IMR-90 (cell line): ENCODE measurements at places on chromosomes 16 and 17. TPM values are rescaled to one million over a fixed set of nuclear protein-coding genes. Genes with fewer than 3 reads are reported as not detected.

The SLC16A13 gene
- under 0.01 and 0.18 TPM in 2 replicates for total RNA-seq

The PKMYT1 gene
- 1.8 and 2.8 TPM in 2 replicates for total RNA-seq

The MT1A gene
- 1.9 TPM in 1 of 2 replicates, not detected in the other for total RNA-seq

The C16orf74 gene
- total RNA-seq = 4.5 and 5.0 TPM in 2 replicates

The CRYBA1 gene
- not detected in 2 replicates for total RNA-seq

The TM4SF5 gene
- total RNA-seq = not detected in 2 replicates

The GLIS2 gene
- 0.36 and 0.56 TPM in 2 replicates for total RNA-seq

The IFI35 gene
- total RNA-seq = 13.1 and 17.0 TPM in 2 replicates

The ATMIN gene
- total RNA-seq = 38.9 and 45.9 TPM in 2 replicates

The ADAM11 gene
- 0.28 and 0.36 TPM in 2 replicates for total RNA-seq

GRCh38 chr16:11948819-11949218 is 7.0 kb upstream of the NPIPB2 start:
- H3K27me3 ChIP-seq = no peaks in the 10 kb centered on the region
- H3K4me1 ChIP-seq = peaks cover 6% of the 10 kb centered on the region
- H3K36me3 ChIP-seq = no peaks in the 10 kb centered on the region

- DNase-seq = no peak
- H3K4me1 ChIP-seq = peaks cover 27% of the 10 kb centered on the region
- H3K27me3 ChIP-seq = peaks cover 92% of the 10 kb centered on the region
- H3K4me3 ChIP-seq = no peak overlapping the region
- no peaks in the 10 kb centered on the region for H3K36me3 ChIP-seq
Measured at GRCh38 chr17:47717979-47718621, 14.9 kb upstream of the TBX21 start.

DNA sequence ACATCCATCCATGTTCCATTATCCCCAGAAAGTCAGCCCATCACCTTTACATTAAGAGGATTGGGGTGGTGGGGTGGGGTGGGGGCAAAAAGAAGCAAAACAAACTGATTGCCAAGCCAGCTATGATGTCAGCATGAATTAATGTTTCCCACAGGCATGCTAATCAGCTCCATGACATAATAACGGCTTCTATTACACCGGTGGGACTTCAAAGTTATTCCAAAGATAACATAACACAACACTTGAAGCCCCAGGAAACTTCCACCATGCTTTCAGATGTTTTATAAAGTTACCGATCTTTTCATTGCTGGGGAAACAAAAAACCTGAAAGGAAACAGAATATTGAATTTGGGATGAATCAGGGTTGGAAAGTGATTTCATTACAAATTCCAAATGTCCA is 155.9 kb upstream of the IRX5 start:
- no peak for DNase-seq
- no peaks in the 10 kb centered on the region for H3K4me1 ChIP-seq
- no peak overlapping the region for H3K27ac ChIP-seq
- H3K4me3 ChIP-seq = no peak overlapping the region
- H3K27me3 ChIP-seq = no peaks in the 10 kb centered on the region
- H3K36me3 ChIP-seq = no peaks in the 10 kb centered on the region

- no peaks in the 10 kb centered on the region for H3K4me1 ChIP-seq
- no peak overlapping the region for H3K4me3 ChIP-seq
- no peaks in the 10 kb centered on the region for H3K27me3 ChIP-seq
- H3K27ac ChIP-seq = no peak overlapping the region
- DNase-seq = no peak
- no peaks in the 10 kb centered on the region for H3K36me3 ChIP-seq
Measured at GRCh38 chr16:55938126-55938525, 63.0 kb upstream of the CES5A start.

DNA sequence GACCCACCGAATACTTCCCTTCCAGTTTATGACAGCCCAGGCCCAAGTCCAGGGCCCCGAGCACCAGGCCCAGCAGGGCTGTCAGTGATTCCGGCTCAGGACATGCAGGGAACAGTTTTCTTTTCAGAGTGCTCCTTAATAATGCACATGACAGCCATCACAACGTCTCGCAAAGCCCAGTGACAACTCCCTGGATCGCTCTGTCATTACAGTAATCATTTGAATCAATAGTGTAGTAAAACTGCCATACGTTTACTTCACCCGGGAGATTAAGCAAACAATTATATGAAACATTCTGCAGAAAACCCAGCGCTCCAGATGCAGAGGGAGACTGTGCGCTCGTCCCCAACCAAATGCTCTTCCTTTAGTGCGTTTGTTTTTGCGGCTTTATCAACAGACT is 162.6 kb upstream of the CDH13 start:
- no peak for DNase-seq
- no peaks in the 10 kb centered on the region for H3K36me3 ChIP-seq
- H3K27me3 ChIP-seq = peaks cover 4% of the 10 kb centered on the region
- H3K27ac ChIP-seq = no peak overlapping the region
- no peaks in the 10 kb centered on the region for H3K4me1 ChIP-seq

- DNase-seq = no peak
- no peak overlapping the region for H3K4me3 ChIP-seq
- peaks cover 16% of the 10 kb centered on the region for H3K4me1 ChIP-seq
Measured at GRCh38 chr16:72936408-72936807, 111.5 kb downstream of the ZFHX3 start.

DNA sequence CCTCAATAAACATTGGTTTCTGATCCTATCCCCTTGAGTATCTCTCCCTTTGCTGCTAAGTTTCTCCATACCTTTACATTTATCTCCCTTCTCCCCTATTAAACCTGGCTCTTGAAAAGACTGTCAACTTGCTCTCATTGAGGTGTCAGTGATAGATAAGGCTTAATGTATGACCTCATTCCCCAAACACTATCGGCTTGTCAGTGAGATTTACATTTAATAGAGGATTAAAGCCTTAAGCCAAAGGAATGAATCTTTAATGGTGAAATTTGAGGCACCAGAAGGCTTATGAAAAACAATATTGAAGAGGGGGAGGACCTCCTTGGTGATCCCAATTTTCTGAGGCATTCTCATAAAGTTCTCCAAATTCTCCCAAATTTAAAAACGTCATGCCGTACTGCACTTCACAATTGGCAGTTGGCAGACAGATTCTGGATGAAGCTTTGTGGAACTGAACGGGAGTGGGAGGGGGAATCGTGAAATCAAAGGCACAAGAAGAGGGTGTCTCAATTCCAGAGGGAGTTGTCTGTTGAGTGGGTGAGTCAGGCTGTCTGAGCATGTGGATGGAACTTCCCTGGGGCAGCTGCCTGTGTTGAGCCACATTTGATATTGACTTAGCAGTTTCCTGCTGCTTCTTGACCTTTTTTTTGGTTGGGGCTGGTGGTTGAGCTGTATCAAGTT is 478.8 kb downstream of the NPIPA7 start:
- H3K36me3 ChIP-seq = no peaks in the 10 kb centered on the region
- H3K27me3 ChIP-seq = no peaks in the 10 kb centered on the region
- no peak for DNase-seq
- no peak overlapping the region for H3K4me3 ChIP-seq
- no peaks in the 10 kb centered on the region for H3K4me1 ChIP-seq

- DNase-seq = peak; percentile 36
- peaks cover 8% of the 10 kb centered on the region for H3K4me1 ChIP-seq
- no peak overlapping the region for H3K27ac ChIP-seq
- H3K36me3 ChIP-seq = no peaks in the 10 kb centered on the region
- no peak overlapping the region for H3K4me3 ChIP-seq
- no peaks in the 10 kb centered on the region for H3K27me3 ChIP-seq
Measured at GRCh38 chr16:85056211-85056748, 28.7 kb downstream of the KIAA0513 start.

GRCh38 chr16:50581845-50582244 is 33.6 kb downstream of the NKD1 start:
- H3K27ac ChIP-seq = no peak overlapping the region
- H3K36me3 ChIP-seq = no peaks in the 10 kb centered on the region
- peaks cover 3% of the 10 kb centered on the region for H3K27me3 ChIP-seq
- no peaks in the 10 kb centered on the region for H3K4me1 ChIP-seq
- H3K4me3 ChIP-seq = no peak overlapping the region
- DNase-seq = no peak

DNA sequence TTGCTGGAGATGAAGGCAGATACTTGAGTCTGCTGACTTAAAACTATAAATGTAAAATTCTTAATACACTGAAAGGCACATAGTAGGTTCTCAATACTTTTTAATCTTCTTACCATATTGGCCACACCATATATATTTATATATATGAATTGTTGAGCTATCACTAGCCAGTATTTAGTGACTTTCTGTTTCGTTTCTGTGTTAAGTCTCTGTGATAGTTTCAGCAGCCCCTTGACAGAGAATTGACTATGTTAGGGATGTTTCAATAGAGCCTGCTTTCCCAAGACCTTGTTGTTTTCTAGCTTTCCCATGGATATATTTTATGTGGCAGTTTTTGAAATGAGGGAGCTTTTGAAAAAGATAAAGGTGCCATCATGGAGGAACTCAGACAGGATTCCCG is 206.5 kb upstream of the GOT2 start:
- no peaks in the 10 kb centered on the region for H3K4me1 ChIP-seq
- H3K27ac ChIP-seq = no peak overlapping the region

DNA sequence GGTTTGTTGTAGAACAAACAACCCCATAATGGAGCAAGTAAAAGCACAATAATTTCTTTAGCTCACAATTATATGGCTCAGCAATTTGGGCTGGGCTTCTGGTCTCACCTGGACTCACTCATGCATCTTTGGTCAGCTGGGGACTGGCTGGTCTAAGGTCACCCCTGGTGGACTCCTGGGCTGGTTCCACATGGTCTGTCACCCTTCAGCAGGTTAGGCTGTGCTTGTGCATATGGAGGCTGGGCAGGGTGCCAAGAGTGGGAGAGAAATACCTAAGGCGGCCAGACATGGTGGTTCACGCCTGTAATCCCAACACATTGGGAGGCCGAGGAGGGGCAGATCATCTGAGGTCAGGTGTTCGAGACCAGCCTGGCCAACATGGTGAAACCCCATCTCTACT is 27.0 kb upstream of the SMURF2 start:
- H3K27me3 ChIP-seq = no peaks in the 10 kb centered on the region
- H3K4me3 ChIP-seq = no peak overlapping the region
- no peaks in the 10 kb centered on the region for H3K36me3 ChIP-seq
- H3K27ac ChIP-seq = no peak overlapping the region; the same call in 1 of the 2 replicates

- no peak overlapping the region for H3K27ac ChIP-seq
- no peaks in the 10 kb centered on the region for H3K4me1 ChIP-seq
Measured at GRCh38 chr16:71343078-71343477, 15.4 kb upstream of the CALB2 start.

GRCh38 chr17:40203131-40203530 is 16.0 kb upstream of the WIPF2 start:
- no peaks in the 10 kb centered on the region for H3K36me3 ChIP-seq
- no peak for DNase-seq
- no peak overlapping the region for H3K27ac ChIP-seq
- no peaks in the 10 kb centered on the region for H3K27me3 ChIP-seq
- H3K4me3 ChIP-seq = no peak overlapping the region

GRCh38 chr17:50931144-50931908 is 65.2 kb upstream of the TOB1 start:
- H3K4me3 ChIP-seq = peak overlapping the region; percentile 37
- H3K27ac ChIP-seq = peak overlapping the region; percentile 65
- peak; percentile 86 for DNase-seq
- H3K27me3 ChIP-seq = no peaks in the 10 kb centered on the region

- DNase-seq = no peak
- H3K36me3 ChIP-seq = no peaks in the 10 kb centered on the region
- no peaks in the 10 kb centered on the region for H3K4me1 ChIP-seq
- no peak overlapping the region for H3K4me3 ChIP-seq
Measured at GRCh38 chr16:20271893-20272292, 55.4 kb downstream of the GP2 start.

DNA sequence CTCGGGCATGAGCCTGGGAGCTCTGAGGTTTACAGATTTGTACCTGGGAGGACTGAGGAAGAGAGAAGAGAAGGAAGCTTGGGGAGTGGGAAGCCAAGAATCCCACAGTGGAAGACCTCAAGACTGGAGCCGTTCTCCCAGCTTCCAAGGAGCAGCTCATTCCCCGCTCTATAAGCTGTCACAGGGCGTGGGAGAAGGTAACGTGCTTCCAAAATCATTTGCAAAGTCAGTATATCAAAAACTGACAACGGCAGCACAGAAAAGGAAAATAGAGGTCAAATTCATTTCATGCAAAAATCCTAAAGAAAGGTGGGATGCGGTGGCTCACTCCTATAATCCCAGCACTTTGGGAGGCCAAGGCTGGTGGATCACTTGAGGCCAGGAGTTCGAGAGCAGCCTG is 7.8 kb downstream of the PIK3R5 start:
- no peak overlapping the region for H3K4me3 ChIP-seq
- no peaks in the 10 kb centered on the region for H3K4me1 ChIP-seq
- no peak overlapping the region for H3K27ac ChIP-seq

DNA sequence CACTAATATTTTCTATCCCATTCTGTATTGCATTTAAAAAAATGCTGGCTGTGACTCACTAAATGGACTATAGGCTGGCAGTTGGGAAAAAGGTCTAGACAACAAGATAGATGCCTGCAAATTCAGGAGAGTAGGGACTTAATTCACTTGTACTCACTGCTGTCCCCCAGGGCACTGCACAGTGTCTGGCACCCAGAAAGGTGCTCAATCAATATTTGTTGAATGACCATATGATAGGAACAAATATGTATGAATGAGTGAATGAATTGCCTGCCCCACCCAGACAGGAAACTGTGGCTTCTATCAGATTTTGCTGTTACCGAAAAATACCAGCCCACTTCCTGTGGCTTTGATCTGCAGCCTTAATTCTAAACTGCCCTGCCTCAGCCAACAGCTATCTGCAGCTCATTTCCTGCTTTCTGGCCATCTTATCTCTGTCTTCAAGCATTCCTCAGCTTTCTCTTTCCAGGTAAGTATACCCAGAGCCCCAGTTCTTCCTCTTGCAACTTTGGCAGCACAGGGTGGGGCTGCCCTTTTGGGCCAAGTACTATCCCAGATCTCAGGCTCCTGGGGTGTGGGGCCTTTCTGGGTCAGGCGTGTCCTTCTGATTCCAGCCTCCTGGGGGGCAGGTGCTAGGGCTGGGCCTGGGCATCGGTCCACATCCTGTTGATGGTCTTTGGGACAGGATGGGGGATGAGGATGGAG is 15.3 kb upstream of the TNS4 start:
- peaks cover 31% of the 10 kb centered on the region for H3K4me1 ChIP-seq
- H3K27ac ChIP-seq = peak overlapping the region; percentile 3; the same call in 1 of the 2 replicates
- no peak for DNase-seq
- H3K27me3 ChIP-seq = no peaks in the 10 kb centered on the region
- H3K4me3 ChIP-seq = no peak overlapping the region

GRCh38 chr16:28923652-28924398 is 1.2 kb downstream of the RABEP2 start:
- DNase-seq = no peak
- H3K36me3 ChIP-seq = peaks cover 10% of the 10 kb centered on the region
- H3K27ac ChIP-seq = no peak overlapping the region
- H3K4me3 ChIP-seq = no peak overlapping the region; the same call in 1 of the 2 replicates

DNA sequence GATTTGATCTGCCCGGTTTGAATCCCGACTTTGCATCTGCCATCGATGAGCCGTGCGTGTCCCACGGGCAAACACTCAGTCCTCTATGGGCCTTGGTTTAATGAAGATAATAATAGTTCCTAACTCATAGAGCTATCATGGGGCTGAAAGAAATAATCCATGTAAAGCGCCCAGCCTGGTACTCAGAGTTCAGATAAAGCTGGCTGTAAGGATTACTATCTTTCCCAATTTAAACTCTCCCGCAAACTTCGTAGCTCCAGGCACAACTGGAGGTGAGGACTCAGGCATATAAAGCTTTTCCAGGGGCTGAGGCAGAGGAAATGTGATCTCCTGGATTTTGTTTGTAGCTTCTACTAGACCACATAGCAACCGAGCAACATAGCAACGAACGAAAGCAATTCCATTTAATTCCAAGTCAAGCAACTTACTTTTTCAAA is 16.3 kb downstream of the ALOX15 start:
- DNase-seq = peak; percentile 13
- H3K27me3 ChIP-seq = peaks cover 15% of the 10 kb centered on the region
- H3K27ac ChIP-seq = no peak overlapping the region
- H3K4me1 ChIP-seq = no peaks in the 10 kb centered on the region; the same call in 1 of the 2 replicates

GRCh38 chr17:27965224-27965623 is 72.1 kb upstream of the LYRM9 start:
- peaks cover 24% of the 10 kb centered on the region for H3K27me3 ChIP-seq
- H3K4me3 ChIP-seq = no peak overlapping the region
- H3K36me3 ChIP-seq = no peaks in the 10 kb centered on the region
- no peaks in the 10 kb centered on the region for H3K4me1 ChIP-seq
- DNase-seq = no peak
